ENCODE measurements at places on chromosomes 16 and 17.

GRCh38 chr16:30184096-30184890, 891 bp downstream of the CORO1A start:
- no peak for DNase-seq

GRCh38 chr17:33816036-33816435, 439.0 kb upstream of the CCL2 start:
- DNase-seq = no peak

DNA sequence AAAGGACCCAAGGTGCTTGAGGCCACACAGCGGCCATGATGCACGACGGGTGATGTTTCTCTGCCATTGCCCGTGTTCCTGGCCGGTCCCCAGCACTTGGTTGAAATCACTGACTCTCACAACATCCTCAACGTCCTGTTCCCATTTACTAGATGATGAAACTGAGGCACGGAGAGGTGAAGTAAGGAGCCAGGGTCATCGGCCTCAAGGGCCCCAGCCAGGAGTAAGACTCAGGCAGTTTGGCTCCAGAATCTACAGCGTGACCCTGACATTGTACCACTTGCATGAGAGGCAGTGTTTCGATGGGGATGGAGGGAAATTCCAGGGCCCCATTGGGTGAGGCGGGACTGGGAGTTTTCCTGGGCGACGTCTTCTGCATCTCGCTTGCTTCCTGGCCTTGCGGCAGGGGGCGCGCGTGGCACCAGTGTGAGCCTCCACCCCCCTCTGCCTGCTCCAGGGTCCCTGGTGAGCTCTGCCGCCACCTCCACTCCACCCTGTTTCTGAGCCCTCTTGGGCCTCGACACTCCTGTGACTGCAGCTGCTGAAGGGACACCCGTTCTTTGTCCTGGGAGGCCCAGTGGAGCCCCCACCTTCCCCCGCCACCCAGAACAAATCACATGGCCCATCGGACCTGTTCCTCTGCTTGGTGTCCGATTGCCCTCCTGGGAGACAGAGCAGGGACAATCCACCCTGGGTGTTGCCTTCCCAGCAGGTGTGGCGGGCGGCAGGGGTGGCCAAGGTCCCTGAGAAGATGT, 133.0 kb upstream of the GSE1 start:
- no peak for DNase-seq

DNA sequence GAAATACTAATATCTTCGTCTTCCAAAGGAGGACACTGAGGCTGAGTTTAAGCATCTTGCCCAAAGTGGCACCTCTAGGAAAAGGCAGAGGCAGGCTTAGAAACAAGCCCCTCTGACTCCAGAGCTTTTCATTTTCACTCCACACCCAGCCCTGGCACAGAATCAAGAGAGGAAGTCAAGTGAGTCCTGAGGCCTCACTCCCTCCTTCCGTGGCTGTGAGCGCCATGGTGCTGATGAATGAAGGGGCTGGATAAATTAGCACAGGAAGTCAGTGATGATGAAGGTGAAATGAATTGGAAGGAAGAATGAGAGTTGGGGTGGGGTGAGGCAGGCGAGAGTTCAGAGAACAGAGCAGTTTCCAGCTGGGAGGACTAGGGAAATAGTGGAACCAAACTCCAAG, 179.3 kb downstream of the TMEM132E start:
- no peak for DNase-seq

- DNase-seq = peak; percentile 3
Measured at GRCh38 chr16:51994597-51994996, 552.3 kb downstream of the TOX3 start.

DNA sequence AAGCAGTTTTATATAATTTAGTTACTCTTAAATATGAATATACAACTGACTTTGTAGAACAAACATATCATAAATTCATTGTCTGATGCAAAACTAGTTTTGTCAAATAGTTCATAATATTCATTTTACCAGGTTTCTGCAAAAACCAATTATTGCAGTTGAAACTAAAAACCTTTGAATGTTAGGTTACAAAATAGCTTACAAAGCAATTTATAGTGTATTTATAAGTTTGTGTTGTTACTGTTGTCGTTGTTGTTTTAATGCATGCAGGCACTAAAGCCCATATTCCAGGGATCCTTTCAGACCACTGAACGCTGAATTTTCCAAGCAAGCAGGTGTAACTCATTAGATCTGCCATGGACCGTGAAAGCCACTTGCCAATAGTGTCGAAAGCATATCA, 427.6 kb downstream of the ZFHX3 start:
- no peak for DNase-seq

DNA sequence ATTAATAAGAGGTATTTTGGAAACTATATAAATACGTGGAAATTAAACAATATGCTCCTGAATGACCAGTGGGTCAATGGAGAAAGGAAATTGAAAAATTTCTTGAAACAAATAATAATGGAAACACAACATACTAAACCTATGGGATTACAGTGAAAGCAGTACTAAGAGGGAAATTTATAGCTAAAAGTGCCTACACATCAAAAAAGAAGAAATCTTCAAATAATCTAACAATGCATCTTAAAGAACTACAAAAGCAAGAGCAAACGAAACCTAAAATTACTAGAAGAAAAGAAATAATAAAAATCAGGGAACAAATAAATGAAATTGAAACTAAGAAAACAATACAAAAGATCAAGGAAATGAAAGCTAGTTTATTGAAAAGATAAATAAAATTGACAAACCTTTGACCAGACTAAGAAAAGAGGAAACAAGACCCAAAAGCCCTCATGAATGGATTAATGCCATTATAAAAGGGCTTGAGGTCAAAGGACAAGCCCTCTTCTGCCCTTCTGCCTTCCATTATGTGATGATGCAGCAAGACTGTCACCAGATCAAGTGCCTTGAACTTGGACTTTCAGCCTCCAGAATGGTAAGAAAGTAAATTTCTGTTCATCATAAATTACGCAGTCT, 43.9 kb upstream of the ALDH3A1 start:
- no peak for DNase-seq

DNA sequence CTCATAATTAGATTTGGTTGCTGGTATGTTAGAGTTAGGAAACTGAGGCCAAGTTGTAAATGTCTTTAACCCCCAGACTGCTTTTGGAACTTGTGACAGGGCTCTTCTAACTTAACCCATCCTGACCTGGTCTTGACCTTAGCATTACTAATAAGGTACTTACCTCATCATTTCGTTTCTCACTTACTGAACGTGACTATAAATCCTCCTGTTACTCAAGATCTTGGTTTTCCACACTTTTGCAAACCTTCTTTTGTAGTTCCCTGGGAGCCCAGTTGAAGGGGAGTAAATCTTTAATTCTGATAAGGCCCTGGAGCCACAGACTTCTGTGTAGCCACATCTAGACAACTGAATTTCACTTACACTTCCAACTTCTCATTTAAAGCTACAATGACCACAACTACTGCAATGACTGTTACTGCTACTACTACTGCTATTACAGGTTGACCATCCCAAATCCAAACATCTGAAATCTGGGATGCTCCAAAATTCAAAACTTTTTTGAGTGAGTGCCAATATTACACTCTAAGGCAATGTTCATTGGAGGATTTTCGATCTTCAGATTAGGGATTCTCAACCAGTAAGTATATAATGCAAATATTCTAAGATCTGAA, 248.8 kb upstream of the TBX2 start:
- no peak for DNase-seq

DNA sequence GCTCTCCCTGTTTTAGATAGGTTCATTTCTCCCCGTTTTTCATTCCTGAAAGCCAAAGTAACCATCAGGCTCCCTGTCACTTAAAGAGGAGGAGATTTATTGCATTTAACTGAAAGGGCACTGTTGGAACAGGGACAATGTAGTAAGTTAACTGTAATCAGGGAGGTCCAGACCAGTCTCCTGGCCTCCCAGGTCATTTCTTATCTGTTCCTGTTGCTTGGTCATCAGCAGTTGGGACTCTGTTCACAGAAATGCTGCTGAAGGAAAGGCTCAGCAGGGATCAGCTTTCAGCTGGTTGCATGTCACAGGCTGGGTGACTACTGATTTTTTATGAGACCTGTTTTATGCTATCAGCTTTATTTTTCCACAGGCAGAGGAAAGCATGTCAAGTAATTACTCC, 622.6 kb upstream of the GOT2 start:
- DNase-seq = no peak

GRCh38 chr17:49055181-49055927, 58.2 kb downstream of the IGF2BP1 start:
- no peak for DNase-seq

DNA sequence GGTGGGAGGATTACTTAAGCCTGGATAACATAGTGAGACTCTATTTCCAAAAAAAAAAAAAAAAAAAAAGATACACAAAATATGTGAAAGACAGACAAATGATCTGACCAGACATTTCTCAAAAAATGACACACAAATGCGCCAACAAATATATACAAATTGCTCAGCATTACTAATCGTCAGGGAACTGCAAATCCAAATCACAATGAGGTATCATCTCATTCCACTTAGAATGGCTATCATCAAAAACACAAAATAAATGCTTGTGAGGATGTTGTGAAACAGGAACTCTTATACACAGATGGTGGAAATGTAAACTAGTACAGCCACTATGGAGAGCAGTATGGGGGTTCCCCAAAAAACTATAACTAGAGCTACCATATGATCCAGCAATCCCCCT, 62.4 kb downstream of the STX8 start:
- no peak for DNase-seq

All from HFFc6 (cell line).